Activated naive CD4-positive, alpha-beta T cell treated with anti-CD3 and anti-CD28 coated beads for 36 hours (primary cell): ENCODE measurements at places on chromosomes 5 and 9.
A peak's percentile ranks its signal among the peaks of the same experiment; 100 is the strongest.

DNA sequence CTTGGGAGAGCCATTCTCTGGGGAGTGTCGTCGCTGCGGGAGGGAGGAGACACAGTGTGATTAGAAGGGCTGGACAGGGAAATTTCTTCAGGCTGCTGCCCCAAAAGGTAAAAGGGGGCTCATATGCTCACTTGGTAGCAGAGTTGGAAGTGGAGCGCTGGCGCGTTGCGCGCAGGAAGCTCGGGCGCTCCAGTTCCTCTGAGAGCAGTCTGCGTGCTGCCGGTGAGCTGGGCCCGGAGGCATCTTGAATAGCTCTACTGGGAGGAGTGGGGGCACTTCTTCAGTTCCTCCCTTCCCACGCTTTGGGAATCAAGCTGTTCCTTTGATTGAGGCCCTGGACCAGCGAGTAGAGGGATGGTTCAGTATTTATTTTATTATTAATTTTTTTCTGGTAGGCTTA lies 2.7 kb downstream of the RXFP3 start:
- H3K4me3 ChIP-seq = no peak overlapping the region
- H3K36me3 ChIP-seq = no peaks in the 10 kb centered on the region
- no peak overlapping the region for H3K27ac ChIP-seq
- peaks cover 56% of the 10 kb centered on the region for H3K27me3 ChIP-seq
- peaks cover 8% of the 10 kb centered on the region for H3K4me1 ChIP-seq
- no peak for DNase-seq

GRCh38 chr9:95224376-95225019 lies 93.0 kb downstream of the FANCC start:
- H3K27ac ChIP-seq = no peak overlapping the region
- H3K4me3 ChIP-seq = no peak overlapping the region
- peaks cover 9% of the 10 kb centered on the region for H3K36me3 ChIP-seq
- no peaks in the 10 kb centered on the region for H3K4me1 ChIP-seq
- H3K27me3 ChIP-seq = no peaks in the 10 kb centered on the region

DNA sequence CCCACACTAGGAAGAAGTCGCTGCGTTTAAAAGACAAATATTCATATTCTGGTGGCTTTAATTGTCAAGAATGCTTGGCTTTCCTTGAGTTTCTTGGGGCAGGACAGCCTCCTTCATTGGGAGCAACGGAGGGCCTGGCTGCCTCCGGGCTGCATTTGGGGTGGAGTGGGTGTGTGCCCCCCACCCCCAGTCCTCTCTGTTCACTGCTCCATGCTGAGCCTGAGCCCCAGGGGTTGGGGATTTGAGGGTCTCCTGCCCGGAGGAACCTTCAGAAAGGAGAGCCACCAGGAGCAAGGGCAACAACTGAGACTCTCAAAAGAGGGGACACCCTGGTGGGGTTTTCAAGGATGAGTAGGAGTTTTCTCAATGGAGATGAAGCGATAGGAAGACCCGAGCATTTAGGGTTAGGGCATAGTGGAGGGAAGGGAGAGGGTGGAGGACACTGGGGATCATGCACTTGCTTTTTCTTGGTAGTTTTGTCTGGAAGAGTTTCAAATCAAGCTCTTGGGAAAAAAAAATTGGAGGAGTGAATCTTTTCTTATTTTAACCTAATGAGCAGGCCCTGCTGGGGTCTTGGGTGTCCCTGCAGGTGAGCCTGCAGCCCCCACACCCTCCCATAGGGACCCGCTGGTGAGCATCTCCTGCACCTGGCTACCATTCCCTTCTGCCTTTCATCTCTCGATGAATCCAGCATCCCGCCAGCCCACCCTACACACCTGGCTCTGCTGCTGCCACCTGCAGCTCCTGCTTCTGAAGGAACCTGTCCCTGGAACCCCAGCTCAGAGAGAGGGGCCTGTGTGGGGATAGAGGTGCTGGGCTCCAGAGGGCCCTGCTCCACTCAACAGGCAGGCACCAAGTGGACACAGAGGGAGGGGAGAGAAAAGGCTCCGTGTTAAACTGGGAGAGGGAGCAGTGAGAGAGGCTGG lies 4.1 kb downstream of the SLC6A19 start:
- no peak for DNase-seq
- no peaks in the 10 kb centered on the region for H3K36me3 ChIP-seq
- no peak overlapping the region for H3K27ac ChIP-seq
- H3K4me3 ChIP-seq = no peak overlapping the region
- H3K4me1 ChIP-seq = no peaks in the 10 kb centered on the region

GRCh38 chr9:70557661-70558369 lies 143.4 kb upstream of the KLF9 start:
- H3K4me3 ChIP-seq = no peak overlapping the region
- no peaks in the 10 kb centered on the region for H3K36me3 ChIP-seq
- H3K27ac ChIP-seq = no peak overlapping the region
- peaks cover 23% of the 10 kb centered on the region for H3K4me1 ChIP-seq

DNA sequence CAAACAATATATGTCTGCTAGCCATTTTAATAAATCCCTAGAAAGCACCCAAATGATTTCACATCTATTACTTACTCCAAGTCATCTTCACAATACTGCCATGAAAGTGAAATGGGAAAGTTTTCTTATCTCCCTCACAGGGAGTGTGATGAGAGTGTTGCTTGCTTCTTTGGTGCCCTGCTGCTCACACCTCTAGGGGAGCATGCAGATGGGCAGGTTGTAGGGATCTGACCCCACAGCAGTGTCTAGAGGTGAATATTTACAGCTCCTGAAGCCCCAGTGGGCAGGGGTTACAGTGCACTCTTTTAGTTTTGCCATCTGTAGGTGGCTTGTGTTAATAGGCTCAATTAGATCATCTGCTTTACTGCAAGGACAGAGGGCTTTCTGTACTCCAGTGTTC lies 173.2 kb downstream of the GABRG2 start:
- H3K4me3 ChIP-seq = no peak overlapping the region
- H3K27ac ChIP-seq = no peak overlapping the region
- H3K36me3 ChIP-seq = no peaks in the 10 kb centered on the region
- no peaks in the 10 kb centered on the region for H3K27me3 ChIP-seq
- no peaks in the 10 kb centered on the region for H3K4me1 ChIP-seq

DNA sequence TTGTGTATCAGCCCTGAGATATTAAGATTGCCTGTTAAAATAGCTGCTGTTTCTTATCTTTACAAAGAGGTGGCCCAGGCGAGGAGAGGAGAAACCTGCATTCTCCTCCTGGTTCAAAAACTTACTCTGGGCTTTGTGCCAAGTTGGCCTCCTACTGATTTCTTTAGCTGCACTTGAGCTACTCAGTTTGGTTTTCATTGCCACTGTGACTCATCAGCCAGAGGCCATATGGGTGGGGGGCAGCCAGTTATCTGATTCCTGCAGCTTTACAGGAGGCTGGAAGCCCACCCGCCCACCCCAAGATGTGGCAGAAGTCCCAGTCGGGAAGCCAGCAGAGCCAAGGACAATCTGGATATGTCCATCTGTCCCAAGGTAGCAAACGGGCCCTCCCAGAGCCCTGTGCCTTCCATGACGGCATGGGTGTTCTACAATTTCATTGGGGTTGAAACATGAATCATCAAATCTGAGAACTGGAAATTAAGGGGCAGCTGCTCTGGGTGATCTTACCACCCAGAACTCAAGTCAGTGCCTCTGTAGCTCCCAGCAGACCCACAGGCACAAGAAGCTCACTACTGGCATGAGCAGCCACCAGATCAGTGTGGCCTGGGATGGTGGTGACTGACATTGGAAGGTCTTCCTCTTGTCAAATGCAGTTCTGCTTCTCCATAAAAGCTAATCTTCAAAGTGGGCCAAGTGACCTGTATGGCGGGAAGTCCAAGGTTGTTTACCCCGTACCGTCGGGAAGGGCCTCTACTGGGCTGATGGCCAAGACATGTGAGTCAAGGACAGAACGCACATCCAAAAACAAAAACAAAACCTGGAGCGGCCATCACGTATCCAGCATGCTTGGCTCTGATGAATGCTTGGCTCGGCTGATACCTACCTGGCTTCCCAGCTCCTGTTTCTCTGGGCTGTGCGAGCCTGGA lies 15.6 kb downstream of the FCN2 start:
- peaks cover 7% of the 10 kb centered on the region for H3K27me3 ChIP-seq
- no peak for DNase-seq
- H3K27ac ChIP-seq = no peak overlapping the region

DNA sequence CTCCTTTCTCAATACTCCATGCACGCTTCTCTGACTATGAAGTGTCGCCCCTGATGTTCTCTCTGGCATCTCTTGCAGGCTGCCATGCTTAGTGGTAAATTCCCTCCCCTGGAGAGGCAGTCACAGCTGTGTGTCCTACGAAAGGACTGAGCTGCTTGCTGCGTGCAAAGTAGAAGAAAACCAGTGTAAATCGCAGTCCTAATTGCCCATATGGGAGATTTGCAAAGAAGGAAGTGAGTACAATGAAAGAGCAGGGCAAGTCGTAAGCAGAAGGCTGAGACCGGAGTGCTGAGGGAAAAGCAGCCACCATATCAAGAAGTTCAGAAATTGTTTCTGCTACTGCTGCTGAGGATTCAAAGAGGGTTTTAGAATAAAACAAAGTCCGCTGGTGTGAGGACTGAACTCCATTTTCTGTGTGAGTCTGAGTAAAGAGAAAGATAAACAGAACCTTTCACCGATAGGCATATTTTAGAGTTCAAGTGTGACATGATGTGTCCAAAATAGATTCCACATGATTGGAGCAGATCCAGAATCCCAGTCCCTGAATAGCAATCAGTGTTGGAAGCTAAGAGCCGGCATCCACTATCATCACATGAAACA lies 507.8 kb upstream of the MPDZ start:
- H3K4me1 ChIP-seq = no peaks in the 10 kb centered on the region
- H3K4me3 ChIP-seq = no peak overlapping the region
- no peak for DNase-seq
- no peaks in the 10 kb centered on the region for H3K27me3 ChIP-seq
- no peaks in the 10 kb centered on the region for H3K36me3 ChIP-seq
- H3K27ac ChIP-seq = no peak overlapping the region

DNA sequence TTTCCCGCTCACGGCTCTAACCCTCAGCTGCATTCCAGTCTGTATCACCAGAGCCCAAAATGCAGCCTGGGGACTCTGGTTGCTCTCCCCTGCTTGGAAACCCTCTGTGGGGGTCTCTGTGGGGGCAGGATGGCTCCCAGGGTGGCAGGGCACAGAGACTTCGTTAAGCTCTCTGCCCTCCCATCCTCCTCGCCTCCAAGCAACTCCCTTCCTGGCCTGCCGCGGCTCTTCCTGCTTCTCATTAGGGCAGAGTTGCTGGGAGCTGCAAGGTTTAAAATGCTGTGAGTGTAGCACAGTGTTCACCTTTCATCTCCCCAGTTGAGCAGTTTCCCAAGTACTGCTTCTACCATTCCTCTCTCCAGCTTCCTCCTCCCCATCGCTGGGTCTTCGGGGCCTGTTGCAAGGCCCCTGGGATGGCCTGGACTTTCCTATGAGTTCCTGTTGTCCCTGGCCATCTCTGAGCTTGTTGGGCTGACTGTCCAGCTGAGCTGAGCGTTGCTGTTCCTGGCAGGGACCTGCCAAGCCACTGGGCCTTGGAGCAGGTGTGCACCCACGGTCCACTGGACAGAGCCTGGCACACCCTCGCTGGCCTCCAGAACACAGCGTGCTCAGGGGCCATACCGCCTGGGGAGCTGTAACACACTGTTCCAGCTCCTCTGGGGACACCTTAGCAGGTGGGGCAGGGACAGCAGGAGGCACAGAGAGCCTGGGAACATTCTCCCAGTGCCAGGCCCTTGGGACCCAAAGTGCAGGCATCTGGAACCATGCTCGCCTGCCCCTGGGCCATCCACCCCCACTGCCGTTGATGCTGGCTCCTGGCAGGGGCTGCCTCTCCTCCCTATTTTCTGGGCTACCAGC lies 188.4 kb downstream of the C9orf50 start:
- H3K36me3 ChIP-seq = no peaks in the 10 kb centered on the region
- peaks cover 5% of the 10 kb centered on the region for H3K4me1 ChIP-seq
- no peak overlapping the region for H3K27ac ChIP-seq
- no peak overlapping the region for H3K4me3 ChIP-seq
- DNase-seq = no peak

- no peak for DNase-seq
- peaks cover 4% of the 10 kb centered on the region for H3K27me3 ChIP-seq
- no peaks in the 10 kb centered on the region for H3K36me3 ChIP-seq
Measured at GRCh38 chr5:111806156-111806555, 49.2 kb upstream of the NREP start.

DNA sequence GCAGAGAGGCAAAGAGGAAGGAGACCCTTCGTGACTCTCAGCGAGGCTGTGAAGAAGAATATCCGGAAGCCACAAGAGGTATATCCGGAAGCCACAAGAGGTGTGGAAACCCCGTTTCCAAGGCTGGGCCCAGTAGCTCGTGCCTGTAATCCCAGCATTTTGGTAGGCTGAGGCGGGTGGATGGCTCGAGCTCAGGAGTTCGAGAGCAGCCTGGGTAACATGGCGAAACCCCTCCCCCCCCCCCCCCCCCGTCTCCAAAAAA lies 612 bp upstream of the BBLN start:
- H3K4me1 ChIP-seq = peaks cover 16% of the 10 kb centered on the region
- H3K27me3 ChIP-seq = no peaks in the 10 kb centered on the region
- peak overlapping the region; percentile 77 for H3K4me3 ChIP-seq
- peak; percentile 78 for DNase-seq
- H3K27ac ChIP-seq = peak overlapping the region; percentile 85
- H3K36me3 ChIP-seq = peaks cover 8% of the 10 kb centered on the region

DNA sequence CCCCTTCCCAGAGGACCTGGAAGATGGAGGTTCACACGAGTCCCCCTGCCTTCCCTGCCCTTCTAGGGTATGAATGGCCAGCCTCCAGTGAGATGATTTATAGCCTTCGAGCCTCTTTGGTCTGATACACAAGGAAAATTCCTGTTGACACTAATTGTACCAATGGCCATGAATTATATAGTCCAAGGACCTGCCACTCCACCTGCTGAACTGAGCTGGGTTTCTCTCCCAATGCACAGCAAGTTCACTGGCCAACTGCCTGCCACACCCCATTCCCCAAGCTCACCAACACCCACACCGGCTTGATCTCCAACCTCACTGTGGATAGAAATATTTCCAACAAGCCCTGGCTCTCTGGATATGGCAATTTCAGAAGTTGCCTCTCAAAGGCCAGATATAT lies 9.3 kb upstream of the ADRA1B start:
- H3K4me3 ChIP-seq = no peak overlapping the region
- H3K4me1 ChIP-seq = peaks cover 10% of the 10 kb centered on the region
- H3K27me3 ChIP-seq = peaks cover 8% of the 10 kb centered on the region
- H3K27ac ChIP-seq = no peak overlapping the region
- H3K36me3 ChIP-seq = no peaks in the 10 kb centered on the region
- no peak for DNase-seq

- H3K27ac ChIP-seq = no peak overlapping the region
- no peaks in the 10 kb centered on the region for H3K36me3 ChIP-seq
- H3K27me3 ChIP-seq = no peaks in the 10 kb centered on the region
- no peaks in the 10 kb centered on the region for H3K4me1 ChIP-seq
Measured at GRCh38 chr9:122116448-122117173, 23.5 kb upstream of the TTLL11 start.

- H3K27me3 ChIP-seq = peaks cover 19% of the 10 kb centered on the region
- H3K36me3 ChIP-seq = no peaks in the 10 kb centered on the region
- no peak for DNase-seq
- no peak overlapping the region for H3K27ac ChIP-seq
Measured at GRCh38 chr5:115329475-115329874, 33.0 kb upstream of the CCDC112 start.

- DNase-seq = no peak
- no peak overlapping the region for H3K4me3 ChIP-seq
- H3K36me3 ChIP-seq = no peaks in the 10 kb centered on the region
Measured at GRCh38 chr5:168818558-168818957, 239.4 kb upstream of the PANK3 start.

GRCh38 chr9:84701801-84702200 lies 32.3 kb downstream of the NTRK2 start:
- H3K27ac ChIP-seq = no peak overlapping the region
- H3K4me1 ChIP-seq = no peaks in the 10 kb centered on the region
- no peak overlapping the region for H3K4me3 ChIP-seq
- no peak for DNase-seq
- H3K36me3 ChIP-seq = no peaks in the 10 kb centered on the region
